ENCODE measurements at places on chromosomes 2 and 18.

- DNase-seq = no peak
Observed at GRCh38 chr2:62716768-62717167, 11.3 kb downstream of the EHBP1 start.

DNA sequence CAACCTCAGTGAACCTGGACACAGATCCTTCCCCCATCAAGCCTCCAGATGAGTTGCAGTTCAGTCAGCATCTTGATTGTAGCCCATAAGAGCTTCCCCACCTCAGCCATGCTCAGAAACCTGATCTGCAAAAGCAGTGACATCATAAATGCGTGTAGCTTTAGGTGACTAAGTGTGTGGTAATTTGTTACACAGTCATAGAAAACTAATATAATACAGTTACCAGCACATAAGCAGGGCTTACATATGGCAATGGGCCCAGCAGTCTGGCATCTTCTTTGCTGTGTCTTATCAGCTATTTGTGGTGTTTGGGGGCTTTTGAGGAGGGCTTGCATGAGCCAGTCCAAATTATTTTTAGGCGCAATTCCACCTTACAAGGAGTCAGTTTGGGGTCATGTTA, 807.0 kb downstream of the SLC4A3 start:
- DNase-seq = no peak

DNA sequence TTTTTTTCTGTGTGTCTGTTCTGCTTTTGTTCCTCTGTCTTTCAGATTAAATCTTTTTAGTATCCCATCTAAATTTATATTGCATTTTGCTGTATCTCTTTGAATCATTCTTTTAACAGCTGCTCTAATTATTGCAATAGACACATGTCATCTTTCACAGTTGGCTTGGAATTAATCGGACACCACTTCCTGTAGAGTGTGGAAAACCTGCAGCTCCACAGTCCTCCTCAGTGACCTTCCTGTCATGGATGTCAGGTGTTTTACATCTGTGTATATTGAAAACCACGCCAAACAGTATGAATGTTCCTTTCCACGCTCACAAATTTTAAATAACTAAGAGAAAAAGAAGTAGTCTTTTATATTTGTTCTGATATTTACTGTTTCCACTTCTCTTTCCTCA, 135.3 kb downstream of the PXDN start:
- no peak for DNase-seq

DNA sequence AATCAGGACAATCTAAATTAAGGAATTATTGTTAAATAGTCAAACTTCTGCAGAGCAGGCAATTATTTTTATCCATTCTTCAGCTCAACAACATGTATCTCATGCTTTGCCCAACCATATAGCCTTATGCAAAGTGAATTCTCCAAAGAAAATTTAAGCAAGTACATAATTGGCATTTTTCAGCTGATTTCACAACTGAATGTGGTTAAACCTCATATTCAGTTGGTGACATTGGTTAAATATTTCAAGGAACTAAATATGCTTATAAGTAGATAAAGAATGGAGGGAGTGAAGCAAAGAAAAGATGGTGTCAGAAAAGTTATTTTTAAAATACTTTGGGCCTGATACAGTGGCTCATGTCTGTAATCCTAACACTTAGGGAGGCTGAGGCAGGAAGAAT, 816.2 kb downstream of the NRXN1 start:
- DNase-seq = no peak

DNA sequence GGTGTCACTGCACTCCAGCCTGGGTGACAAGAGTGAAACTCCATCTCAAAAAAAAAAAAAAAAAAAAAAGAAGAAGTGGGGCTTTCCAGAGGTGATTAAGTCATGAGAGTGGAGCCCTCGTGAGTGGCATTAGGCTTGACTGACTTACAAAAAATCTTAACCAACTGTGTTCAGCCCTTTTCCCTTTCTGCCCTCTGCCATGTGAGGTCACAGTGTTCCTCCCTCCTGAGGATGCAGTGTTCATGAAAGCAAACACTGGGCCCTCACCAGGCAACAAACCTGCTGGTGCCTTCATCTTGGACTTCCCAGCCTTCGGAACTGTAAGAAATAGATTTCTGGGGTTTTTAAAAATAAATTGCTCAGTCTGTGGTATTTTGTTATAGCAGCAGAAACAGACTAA, 37.0 kb upstream of the METTL21A start:
- DNase-seq = no peak

DNA sequence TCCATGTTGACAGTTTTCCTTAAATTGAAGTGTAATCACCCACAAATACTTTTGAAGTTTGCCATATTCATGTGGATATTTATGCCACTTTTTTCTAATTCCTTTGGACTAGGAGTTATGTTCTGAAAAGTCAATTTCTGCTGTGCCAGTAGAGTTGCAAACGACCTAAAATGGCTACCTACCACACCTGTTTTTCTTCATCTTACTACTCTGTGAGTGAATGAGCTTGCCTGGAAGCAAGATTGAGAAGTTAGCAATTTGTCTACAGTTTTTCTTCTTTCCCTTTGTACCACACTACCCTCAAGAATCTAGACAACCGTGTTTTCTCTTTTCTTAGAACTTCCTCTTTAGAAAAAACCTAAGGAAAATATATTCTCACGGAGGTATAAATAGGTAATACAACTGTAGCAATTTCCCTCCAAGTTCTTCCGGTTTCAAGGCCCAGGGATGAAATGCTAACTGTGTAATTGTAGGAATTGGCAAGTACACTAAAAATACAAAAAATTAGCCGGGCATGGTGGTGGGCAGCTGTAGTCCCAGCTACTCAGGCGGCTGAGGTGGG, 7.3 kb upstream of the SLC39A10 start:
- no peak for DNase-seq

DNA sequence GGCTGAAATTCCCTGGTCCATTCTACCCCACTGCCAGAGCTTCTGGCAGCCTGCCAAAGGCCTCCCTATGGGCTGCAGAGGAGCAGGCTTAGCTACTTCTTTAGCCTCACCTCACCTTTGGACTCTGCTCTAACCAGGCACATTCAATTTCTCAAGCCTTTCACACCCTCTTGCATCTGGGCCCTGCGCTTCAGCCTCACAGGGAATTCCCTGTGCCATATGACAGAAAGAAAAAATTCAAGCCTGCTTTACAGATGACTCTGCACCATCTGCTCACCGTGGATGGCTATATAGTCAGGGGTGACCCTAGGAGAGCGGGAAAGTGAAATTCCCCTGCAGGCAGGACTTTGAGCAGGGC, 62.5 kb downstream of the REEP1 start:
- no peak for DNase-seq

GRCh38 chr2:127563458-127564428, 28.3 kb downstream of the MYO7B start:
- no peak for DNase-seq

- DNase-seq = no peak
Observed at GRCh38 chr18:44497311-44497710, 183.4 kb upstream of the SETBP1 start.

GRCh38 chr2:99096728-99097127, 44.8 kb upstream of the C2orf15 start:
- no peak for DNase-seq

DNA sequence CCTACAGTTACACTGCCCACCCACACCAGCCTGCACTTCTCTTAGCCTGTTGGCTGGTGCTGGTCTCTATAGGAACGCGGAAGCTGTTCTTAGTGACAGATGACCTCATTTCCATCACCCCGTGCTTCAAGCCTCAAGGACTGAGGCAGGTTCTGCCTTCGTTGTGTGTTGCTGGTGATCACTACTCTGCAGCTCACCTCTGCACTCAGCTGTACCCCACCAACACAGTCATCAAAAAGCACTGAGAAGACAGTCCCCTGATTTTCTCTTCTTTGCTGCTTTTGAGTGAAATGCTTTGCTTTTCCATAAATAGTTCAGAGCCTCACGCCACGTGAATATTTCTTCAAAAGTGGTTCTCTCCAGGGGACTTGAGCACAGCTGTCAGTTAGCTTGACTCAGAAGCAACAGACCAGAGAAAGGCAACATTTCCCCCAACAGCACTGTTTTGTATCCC, 225.7 kb upstream of the CCDC150 start:
- no peak for DNase-seq

DNA sequence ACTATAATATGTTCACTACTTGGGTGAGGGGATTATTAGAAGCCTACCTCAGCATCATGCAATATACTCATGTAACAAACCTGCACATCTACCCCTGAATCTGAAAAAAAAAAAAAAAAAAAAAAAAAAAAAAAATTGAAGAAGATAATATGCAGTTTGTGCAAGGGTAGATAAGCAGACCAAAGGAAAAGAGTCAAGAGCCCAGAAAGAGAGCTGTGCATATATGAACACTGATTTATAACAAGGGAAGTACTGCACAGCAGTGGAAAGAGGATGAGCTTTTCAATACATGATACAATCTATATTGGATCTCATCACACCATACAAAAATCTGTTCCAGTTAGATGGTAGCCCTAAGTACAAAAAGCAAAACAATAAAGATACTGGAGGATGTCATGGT, 82.6 kb upstream of the MYO3B start:
- DNase-seq = no peak

DNA sequence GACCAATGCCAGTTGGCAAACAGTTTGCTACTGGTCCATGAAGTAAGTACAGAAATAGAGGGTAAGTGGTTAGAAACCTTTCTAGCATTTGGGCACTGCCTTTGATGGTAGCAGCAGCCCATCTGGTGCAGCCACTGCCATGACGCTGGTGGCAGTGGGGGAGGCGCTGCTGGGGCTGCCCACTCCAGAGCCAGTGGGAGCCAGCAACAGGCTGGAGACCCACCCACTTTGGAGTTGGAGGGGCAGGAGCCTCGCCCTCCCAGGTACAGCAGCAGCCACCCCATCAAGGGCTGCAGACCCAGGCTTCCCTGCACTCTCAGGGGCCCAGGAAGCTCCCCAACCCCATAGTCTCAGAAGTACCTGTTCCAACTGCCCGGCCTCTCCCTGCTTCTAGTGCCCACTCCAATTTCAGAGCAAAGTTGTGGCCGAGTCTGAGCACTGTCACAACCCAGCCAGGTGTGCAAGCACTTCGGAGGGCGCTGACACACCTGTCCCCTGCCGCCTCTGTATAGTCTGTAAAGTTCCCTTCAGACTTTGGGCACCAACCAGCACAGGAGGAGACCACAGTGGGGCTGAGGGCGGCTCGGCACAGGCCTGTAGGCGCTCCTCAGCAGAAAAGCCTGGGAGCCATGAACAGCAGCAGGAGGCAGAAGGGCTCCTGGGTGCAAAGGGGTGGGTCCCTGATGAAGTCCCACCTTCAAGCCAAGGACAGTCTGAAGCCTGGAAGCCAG, 125.6 kb upstream of the CCDC150 start:
- DNase-seq = no peak

GRCh38 chr2:239331560-239331959, 69.3 kb downstream of the HDAC4 start:
- DNase-seq = no peak

DNA sequence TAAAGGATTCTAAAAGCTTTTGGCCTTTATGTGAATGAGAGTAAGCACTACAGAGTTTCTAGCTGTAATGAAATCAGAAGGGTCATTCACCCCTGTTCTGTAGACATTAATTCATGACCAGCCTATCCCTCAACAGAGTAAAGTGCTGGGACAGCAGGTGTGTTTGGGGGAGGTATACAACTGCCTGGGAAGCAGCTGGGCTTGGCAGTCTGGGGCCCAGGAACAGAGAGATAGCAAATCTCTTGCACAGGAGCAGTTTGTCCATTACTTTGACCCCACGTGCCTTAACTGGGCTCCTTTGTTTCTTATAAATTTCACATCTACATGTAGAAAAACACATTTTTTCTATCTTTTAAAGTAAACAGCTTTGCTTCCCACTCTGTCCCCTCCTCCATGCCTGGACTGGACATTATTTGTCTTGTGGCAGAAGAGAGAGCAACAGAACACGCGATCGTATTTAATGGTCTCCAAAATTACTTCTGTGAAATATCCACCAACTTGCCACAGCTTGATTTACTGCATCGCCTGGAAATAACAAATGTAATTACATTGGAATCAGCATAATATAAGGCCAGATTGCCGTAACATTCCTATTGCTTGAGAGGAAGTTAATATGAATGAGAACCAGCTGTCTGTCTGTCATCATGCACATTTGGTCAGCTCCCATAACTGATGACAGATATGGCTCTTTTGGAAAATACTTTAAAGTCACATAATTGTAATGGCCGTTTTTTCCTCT, 263.8 kb downstream of the RBM43 start:
- DNase-seq = no peak

GRCh38 chr2:218880102-218880858, at the start of gene WNT10A:
TSS of gene WNT10A (plus strand) at chr2:218880852. CDS start at chr2:218880996, 144 bp downstream.
- peak; percentile 67 for DNase-seq

GRCh38 chr18:57771626-57772025, 31.5 kb downstream of the ATP8B1 start:
- DNase-seq = no peak

DNA sequence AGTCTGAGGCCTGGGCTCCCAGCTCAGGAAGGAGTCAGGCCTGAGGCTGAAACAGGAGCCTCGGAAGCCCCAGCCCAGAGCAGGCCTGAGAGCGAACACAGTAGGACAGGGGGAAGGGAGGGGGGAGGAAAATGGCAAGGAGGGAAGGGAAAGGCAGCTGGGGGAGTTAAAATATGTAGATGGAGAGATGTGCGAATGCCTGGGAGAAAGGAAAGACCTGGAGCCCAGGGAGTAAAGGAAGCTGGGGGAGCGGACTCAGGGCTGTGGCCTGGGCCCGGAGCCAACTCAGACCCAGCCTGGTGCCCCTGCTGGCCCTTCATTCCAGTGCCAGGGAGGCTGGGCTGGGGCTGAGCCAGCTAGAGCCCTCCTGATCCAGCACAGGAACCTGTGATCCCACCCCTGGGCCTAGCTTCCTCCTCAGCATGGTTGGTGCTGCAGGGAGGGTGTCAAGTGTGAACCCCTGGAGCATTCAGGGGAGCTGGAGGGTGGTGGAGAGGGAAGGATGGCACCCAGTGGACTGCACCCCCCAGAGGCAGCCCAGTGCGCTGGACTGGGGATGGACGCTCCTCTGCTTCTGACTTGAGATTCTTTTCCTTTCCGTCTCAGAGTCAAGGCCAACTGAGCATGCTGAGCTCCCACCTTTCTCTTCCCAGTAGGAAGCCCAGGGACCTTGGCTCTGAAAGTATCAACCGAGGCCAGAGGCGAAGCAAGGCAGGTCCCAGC, 46.3 kb downstream of the EMX1 start:
- DNase-seq = no peak

DNA sequence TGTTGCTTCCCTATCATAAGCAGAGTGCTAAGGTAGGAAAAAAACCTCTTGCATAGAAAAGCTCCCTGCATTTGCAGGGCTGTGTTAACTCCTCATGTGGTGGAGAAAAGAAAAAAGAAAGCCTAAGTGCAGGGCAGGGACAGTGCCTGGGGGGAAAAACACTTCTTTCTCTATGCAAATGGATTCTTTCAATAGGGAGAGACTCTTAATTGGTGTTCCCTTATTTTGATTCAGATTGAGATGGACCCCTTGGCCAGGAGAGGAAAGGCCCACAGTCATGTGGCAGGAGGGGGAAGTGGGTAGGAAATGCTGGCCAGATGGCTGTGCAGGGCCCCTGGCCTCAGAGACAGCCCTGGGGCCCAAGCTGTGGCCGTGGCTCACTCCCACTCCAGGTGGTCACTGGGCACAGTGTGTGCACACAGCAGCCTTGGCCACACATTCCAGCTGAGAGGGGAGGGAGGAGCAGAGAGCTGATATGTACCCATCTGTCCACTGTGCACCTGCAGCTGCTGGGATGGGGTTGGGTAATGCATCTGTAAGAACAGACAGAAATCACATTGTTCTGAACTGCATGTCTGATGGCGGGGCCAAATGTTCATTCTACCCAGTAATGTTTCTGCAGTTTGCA, 410.4 kb downstream of the DSC3 start:
- DNase-seq = no peak

- DNase-seq = no peak
Observed at GRCh38 chr2:38440655-38441054, 63.6 kb upstream of the ATL2 start.
